Cardiac fibroblast (primary cell): ENCODE measurements at places on chromosomes 5 and 9.

DNA sequence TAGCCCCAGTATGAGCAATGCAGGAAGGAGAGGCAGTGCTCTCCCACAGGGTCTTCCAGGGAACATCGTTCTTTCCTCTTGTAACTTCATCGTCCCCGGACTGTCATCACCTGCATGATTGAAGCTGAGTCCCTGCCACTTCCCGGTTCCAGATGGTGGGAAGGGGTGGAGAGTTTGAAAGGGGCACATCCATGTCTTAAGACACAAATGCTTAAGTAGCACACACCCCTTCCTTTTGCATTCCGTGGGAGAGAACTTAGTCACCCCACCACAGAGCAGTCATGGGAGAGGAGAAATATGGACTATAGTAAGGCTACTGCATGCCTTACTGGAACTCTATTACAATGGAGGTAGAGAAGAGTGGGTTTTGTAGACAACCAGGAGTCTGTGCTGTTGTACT, 165.3 kb upstream of the GAS1 start:
- DNase-seq, result peak; percentile 75

- DNase-seq, result peak; percentile 34
Observed at GRCh38 chr5:120779674-120780073, 315.6 kb downstream of the PRR16 start.

- DNase-seq, result no peak
Observed at GRCh38 chr5:124669956-124670721, 76.3 kb downstream of the ZNF608 start.

DNA sequence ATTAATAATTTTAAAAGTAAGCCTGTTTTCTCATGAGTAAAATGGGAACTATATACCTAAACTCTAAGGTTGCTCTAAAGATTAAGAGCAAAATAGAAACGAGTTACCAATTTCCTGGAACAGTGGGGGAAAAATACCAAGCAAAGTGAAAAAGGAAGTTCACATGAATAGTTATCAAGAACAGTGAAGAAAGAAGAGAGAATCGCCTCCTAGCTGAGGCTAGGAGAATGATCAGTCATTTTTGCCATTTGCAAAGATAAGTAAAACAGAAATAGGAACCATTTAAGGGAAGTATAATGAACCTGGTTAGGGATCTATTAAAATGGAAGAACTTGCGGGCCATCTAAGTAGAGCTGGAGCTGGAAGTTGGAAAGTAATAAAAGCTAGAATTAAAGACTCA, 50.7 kb downstream of the P4HA2 start:
- DNase-seq, result peak; percentile 34

- DNase-seq, result no peak
Observed at GRCh38 chr5:133682451-133682850, 70.1 kb upstream of the FSTL4 start.

DNA sequence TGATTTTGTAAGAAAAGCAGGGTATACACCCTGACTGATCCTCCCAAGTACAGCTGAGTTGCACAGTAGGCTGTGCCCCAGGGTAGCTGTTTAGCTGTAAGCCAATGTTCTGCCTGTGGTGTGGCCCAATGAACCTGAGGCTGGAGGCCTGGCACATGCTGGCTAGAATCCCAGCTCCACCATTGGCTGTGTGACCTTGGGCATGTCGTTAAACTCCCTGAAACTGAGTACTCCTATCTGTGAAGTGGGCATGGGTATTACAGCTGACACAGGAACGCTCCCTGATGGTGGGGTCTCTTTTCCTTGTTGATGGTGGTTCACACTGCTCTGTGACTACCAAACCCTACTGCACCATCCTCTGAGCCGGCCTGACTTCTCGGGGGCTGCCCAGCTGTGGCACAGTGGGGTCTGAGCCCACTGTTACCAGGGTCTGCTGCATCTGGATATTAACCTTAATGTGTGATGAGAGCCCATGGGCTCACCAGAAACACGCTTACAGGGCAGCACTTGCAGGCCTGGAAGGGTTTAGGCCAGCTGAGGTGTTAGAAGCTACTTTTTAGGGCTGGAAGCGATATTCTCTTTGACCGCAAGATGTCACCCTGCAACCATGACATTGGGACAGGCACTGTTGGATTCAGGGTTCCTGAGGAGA, 7.0 kb upstream of the GADD45G start:
- DNase-seq, result peak; percentile 72

- DNase-seq, result no peak
Observed at GRCh38 chr9:106420511-106420944, 442.4 kb upstream of the ZNF462 start.

GRCh38 chr5:91313757-91314673, 69.1 kb downstream of the ARRDC3 start:
- DNase-seq, result peak; percentile 95

GRCh38 chr9:89600831-89601230, 4.0 kb upstream of the GADD45G start:
- DNase-seq, result no peak

DNA sequence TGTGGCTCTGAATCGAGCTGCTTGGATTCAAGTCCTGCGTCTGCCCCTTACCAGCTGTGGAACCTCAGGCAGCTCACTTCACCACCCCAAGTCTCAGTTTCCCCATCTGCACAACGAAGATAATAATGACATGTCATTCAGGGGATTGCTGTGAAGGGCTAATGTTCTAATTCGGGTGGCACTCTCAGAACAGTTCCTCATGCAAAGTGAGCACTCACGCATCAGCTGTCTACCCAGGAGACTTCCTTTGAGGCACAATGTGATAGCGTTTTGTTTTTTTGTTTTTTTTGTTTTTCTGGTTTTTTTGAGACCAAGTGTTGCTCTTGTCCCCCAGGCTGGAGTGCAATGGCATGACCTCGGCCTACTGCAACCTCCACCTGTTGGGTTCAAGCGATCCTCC, 56.4 kb downstream of the NTNG2 start:
- DNase-seq, result no peak

- DNase-seq, result peak; percentile 40
Observed at GRCh38 chr5:108615216-108615615, 132.5 kb upstream of the FER start.

DNA sequence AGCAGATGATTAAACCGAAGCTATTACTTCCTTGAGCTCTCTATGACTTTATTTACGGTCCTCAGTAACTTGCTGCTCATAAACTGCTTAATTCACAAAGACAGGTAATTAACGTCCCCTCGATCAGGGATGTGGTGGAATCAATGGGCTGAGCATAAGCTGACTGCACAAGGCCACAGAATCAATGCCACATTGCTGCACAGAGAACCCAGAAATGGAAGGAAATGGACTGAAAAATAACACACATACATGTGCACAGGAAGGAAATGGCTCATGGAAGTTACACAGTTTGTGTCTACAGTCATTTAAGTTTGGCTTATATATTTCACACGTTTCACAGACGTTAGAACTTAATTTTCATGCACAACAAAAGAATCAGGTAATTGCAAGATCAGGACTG, 118.3 kb upstream of the KLF9 start:
- no peak for DNase-seq

- DNase-seq, result peak; percentile 34
Observed at GRCh38 chr9:69324549-69325401, at the start of gene ENTREP1. Gene ENTREP1 (plus strand): TSS chr9:69325215. CDS start chr9:69325310, 95 bp downstream.

DNA sequence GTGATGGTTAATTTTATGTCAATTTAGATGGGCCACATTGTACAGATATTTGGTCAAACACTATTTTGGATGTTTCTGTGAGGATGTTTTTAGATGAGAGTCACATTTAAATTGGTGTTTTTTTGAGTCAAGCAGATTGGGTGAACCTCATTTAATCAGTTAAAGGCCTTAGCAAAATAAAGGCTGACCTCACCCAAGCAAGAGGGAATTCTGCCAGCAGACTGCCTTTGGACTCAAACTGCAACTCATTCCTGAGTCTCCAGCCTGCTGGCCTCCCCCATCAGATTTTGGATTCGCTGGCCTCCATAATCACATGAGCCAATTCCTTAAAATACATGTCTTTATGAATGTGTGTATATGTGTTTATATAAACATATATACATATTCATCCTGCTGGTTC, 282.7 kb upstream of the POU5F2 start:
- peak; percentile 23 for DNase-seq

- DNase-seq, result no peak
Observed at GRCh38 chr5:3139499-3139931, 388.0 kb upstream of the IRX2 start.

DNA sequence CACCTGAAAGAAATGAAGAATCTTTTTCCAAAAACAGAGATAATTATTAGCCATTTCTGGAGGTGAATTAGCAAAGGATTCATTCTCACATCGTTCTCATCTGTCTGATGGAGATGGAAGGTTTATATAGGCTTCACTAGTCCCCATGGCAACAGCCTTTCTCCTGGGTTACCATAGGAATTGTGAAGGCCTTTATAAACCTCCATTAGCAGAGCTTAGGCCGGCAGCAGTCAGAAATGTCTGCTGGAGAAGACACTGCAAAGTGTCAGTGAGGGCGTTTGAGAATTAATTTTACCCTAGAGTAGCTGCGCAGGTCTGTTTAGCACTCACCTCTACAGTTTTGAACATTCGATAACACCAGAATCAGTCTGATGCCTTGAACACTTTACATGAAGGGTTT, 290.4 kb upstream of the NR4A3 start:
- DNase-seq, result no peak

DNA sequence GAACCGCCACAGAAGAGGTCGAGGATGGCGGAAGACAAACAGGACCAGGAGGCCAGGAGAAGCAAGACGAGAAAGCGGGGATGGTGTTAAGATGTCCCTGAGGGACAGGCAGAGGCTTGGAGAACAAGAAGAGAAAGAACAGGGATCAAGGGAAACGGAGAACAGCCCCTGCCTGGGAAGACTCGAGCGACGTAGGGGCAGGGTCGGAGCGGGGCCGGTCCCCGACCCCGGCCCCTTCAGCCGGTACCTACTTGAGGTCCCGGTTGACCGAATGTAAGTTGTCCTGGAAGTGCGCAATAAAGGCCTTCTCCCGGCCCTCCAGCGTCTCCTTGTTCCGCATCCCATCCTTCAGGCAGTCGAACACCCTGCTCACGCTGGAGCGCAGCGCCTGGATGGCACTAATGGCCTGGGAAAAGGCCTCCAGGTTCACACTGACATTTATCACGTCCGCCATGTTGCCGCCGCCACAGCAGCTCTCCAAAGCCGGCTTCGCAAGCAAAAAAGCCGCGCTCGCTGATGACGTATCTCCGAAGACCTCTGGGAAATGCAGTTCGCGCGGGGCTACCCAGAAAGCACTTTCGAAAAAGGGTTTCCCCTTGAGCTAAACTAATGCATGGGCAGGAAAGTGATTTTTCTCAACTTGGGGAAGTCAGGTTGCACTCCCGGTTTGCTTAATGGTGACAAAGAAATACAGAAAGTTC, at the start of gene MED27:
MED27 (minus strand) TSS at position 477 of the 701 bp plus-strand sequence; CDS start at position 454, 23 bp downstream.
- peak; percentile 89 for DNase-seq

DNA sequence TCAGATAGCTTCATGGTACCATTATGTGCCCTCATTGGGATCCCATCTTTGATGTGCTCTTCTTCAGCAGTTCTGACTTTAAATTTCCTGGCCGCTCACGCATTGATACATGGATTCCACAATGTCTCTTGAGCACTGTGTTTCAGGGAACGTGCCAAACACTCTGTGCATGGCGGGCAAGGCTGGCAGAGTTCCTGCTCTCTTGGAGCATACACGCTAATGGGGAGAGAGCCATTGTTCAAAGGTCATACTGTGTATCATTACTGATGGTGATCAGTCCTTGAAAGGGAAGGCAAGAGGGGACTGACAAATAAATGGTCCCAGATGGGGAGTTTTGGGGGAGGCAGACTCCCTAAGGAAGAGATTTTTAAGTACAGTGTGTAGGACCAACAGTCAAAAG, 52.3 kb downstream of the AMBP start:
- DNase-seq, result no peak

GRCh38 chr9:126989847-126990842, 75.6 kb downstream of the RALGPS1 start:
- no peak for DNase-seq

DNA sequence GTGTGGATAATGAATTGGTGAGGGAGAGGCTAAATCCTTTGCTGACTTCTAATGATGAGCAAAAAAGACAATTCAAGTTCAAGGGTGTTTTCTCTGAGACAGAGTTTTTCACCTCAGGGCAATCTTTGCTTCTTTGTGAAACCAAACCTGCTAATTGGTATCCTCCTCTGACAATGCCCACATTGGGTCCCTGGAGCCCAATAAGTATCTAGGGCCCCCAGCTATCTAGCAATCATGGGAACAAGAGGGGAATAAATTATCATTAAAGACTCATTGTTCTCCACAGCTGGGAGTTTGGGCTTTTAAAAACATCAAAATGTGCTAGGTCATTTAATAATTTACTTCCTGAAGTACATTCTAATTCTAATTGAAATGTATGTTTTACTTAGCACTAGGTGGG, 227.3 kb downstream of the TMEM167A start:
- no peak for DNase-seq

- DNase-seq, result no peak
Observed at GRCh38 chr5:8135742-8136141, 266.8 kb downstream of the MTRR start.

GRCh38 chr5:66814146-66814991, 218.2 kb downstream of the MAST4 start:
- DNase-seq, result peak; percentile 70

GRCh38 chr5:55820488-55820887, 30.7 kb upstream of the IL31RA start:
- DNase-seq, result no peak

DNA sequence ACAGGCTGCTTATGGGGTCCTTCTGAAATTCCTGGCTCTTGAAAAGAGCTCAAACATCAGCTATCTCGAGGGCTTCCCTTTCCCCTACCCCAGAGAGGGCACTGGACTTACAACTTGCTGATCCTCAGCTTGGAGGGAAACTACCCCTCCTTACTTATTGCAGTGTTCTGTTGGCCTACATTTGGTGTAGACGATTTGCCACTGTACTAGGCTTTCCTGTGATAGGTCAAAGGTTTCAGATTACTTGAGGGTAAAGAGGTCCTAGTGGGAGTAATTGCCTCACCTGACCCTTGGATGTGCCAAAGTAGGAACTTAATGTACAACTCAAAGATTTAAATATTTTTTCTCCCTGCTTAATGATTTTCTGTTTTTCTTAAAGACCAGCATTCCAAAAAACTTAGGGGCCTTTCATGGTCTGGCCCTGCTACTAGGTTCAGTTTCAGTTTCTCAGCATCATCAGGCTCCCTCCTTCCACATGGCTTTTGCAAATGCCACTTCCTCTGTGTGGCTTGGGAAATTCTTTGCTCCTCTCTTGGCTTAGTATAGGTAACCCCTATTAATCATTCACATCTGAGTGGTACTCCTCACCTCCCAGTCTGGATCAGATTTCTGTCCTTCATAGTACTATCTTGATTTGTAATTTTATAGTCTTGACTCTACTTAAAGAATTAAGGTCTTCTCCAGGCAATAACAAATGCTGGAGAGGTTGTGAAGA, 32.4 kb downstream of the CYSTM1 start:
- DNase-seq, result no peak
